ENCODE measurements at places on chromosomes 12 and 14.

- no peak for DNase-seq
Measured at GRCh38 chr12:66058554-66058953, 72.0 kb downstream of the LLPH start.

DNA sequence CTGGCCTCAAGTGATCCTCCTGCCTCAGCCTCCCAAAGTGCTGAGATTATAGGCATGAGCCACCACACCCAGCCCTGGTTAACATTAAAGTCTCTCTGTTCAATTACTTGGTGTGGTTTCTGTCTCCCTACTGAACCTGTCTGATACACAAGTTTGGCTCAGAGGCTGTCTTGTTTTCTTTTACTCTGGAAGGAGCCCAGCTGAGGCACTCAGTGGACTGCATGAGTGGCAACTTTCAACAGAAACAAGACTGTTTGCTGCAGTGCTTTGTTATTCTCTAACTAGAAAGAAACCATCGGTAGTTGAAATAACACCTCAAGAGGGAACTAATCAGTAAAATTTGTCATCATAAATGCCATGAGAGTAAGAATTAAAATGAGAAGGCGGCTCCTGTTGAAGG is 238.7 kb downstream of the FOXN3 start:
- no peak for DNase-seq

DNA sequence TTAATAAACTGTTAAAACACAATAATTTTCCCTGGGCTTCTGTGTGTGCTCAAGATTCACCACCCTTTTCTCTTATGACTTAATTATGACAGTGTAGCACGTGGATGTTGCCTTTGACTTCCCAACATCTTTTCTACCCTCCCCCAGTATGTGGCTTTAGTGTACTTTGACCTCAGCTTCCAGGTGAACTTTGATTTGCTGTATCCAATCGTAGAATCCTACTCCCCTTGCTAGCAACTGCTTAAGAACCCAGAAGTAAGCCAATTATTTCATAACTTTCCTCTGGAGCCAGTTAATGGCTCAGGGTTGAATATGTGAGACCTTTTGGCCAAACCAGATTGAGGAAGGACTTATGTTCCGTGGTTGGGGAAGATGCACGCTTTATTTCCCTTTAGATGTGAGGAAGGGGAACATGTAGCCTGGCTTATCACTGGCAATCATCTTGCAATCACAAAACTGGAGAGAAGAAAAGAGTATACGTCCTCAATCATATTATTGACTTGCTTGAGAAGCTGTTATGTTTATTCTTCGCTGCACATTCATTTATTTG is 259.6 kb upstream of the ATP2B1 start:
- DNase-seq: no peak

DNA sequence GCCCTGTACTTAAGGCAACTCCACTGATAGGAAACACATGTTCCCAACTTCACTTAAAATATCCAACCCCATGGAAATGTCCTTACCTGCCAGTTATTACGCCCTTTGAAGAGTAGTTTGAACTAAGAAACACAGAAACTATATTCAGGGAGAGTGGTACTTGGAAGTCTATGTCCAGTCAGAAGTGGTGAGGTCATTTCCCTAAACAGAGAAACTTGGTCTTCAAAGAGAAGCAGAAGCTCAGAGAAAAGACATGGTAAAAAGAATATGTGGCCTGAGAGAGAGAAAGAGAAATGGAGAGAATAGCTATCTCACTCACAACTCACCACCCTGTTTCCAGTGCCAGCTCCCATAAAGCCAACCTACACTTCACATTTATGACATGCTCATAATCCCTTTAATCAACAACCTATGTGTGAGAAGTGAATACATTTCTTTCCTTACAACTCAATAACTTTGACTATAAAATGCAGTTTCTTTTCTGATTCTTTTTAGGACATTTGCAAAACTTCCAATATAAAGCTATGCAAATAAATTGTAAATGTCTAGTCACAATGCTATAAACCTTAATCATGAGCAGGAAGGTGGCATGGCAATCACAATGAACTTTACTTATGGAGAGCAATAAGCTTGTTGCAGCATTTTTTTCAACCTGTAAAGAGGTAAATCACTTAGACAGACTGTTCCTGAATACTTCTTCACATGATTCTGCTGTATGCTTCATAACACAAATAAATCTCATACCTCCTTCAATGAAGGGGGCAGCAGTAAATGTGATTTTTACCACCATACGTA is 67.1 kb downstream of the CPNE8 start:
- no peak for DNase-seq

- DNase-seq: no peak
Measured at GRCh38 chr12:3129301-3130056, 52.3 kb downstream of the TSPAN9 start.

GRCh38 chr14:92673601-92674150 is 74.8 kb downstream of the LGMN start:
- DNase-seq: no peak

GRCh38 chr12:68959143-68959858 is 26.3 kb upstream of the CPM start:
- DNase-seq: no peak

DNA sequence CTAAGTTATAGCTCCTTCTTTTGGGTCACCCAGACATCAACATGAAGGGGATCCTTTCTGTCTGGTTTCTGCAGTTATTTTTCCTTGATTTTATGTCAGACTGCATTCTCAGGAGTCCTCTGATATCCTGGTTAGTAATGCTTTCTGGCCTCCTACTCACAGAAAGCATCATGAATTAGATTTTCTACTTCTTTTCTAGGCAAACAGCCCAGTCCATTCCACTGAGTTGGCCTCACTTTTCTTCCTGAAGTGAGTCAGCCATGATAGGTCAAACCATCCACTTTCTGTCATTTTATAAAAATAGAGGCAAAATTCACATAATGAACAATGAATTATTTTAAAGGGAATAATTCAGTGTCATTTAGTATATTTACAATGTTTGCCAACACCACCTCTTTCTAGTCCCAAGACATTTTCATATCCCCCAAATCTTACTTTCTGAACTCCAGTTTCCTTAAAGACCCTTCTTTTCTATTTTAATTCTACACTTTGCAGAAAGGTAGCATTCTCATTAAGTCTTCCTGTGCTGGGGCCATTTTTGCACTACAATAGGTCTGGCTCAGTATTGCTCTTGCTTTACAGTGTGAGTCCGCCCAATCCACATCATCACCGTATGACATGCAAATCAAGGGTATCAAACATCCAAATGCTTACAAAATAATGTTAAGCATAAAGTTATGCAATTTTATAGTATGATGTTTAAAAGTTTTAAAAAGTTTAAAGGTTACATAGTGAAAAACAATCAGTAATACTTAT is 95.1 kb downstream of the UNC79 start:
- DNase-seq: no peak

- DNase-seq: no peak
Measured at GRCh38 chr14:52998376-52999015, 47.6 kb upstream of the FERMT2 start.

- no peak for DNase-seq
Measured at GRCh38 chr12:5511644-5512600, 80.0 kb downstream of the NTF3 start.

- no peak for DNase-seq
Measured at GRCh38 chr14:72715850-72716228, 178.1 kb downstream of the DPF3 start.

DNA sequence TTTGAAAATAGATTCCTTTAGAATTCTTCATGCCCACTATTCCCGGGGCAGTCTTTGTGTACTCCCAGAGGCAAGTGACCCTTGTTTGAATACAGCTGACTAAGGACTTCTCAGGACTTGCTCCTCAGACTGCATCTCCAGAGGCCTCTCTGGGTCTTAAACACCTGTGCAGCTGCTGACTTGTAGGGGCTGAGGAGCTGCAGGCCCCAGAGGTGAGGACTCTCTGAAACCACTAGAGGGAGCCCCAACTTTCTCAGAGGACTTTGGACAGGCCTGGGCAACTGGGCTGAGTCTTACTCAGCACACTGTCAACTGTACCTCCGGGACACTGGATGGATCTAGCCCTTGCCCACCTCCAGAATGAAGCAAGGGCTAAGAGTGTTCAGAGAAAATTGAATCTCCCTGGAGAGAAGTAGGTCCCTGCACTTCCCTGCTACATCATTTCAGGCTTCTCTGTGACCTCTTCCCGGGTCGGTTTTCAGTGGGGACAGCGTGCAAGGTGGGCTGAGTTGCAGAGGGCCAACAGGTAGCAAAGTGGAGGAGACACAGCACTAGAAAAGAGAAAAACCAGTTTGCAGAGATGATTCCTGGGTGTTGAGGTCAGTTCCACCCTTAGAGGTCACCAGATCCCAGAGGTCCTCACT is 164.6 kb downstream of the TMEM117 start:
- no peak for DNase-seq

- DNase-seq: no peak
Measured at GRCh38 chr12:57888409-57889157, 42.1 kb upstream of the CTDSP2 start.

GRCh38 chr12:27277846-27278260 is 33.8 kb downstream of the STK38L start:
- no peak for DNase-seq

DNA sequence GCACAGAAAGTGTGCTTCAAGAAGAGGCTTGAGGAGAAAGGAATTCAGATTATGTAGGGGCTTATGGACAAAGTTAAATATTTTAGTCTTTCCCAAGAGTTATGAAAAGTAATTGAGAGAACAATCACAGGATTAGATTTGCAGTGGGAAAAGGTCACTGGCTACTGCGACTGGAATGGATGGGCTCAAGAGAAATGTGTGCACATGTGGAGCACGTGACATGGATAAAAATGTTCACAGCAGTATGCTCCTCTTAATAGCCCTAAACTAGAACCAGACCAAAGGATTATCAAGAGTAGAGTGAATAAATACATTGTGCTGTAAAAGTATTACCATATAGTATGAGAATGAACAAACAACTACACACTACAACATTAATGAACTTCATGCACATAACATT is 78.1 kb downstream of the ABCD2 start:
- no peak for DNase-seq

DNA sequence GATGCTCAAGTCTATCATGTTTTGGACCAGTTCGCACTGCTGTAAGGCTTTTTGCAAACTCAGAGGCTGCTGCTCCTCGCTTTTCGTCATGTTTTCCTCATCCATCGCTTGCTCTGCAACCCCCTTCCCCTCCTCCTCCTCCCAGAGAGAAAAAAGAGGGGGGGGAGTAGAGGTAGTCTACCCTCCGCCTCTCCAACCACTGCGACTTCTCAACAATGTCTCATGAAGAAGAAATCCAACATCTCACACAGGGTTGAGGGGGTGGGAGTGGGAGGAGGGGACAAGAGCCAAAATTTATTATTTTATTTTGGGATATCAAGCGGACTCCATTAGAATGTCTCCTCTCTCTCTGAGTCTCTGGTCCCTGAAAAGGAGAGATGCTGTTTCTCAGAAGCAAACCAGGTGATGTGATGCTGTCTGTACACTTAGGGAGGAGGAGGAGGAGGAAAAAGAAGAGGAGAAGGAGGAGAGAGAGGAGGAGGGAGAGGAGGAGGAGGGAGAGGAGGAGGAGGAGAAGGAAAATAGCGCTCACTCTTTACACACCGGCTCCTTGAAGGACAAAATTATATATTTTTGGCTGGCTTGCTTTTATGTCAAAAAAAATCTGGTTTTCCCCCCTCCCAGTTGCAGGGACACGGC is 520 bp downstream of the KSR2 start:
- DNase-seq: no peak

- DNase-seq: no peak
Measured at GRCh38 chr12:54227376-54227775, 38.6 kb upstream of the SMUG1 start.

GRCh38 chr12:92041742-92042141 is 103.9 kb downstream of the BTG1 start:
- no peak for DNase-seq

DNA sequence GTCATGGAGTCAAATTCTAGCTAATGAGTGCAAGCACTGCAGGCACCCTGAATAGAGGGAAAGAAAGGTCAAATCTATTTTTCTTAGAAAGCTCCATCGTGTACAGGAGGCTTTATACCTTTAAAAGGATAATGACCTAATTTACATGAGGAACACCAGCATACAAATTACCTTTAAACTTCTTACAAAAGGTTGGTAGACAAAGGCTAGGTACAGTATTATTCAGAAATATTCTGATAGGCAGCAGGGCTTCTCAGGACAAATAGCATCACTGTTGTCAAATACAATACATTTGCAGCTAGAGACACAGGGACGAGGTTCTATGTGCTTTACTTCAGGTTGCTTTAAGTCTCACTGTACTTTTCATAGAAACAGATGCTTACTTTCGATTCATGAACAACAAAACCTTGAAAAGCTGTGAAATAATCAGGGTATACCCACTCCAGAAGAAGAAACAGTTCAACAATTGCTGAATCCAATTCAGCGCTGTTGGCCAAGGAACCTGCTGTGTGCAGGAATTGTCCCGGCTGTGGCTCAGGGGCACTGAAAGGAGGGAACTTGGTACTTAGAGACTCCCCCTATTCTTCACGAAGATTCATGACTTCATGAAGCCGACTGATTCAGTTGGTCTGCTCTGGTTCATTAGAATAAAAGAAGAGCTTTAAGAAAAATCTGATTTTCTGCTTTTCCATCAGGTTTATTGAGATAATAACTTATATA is 252.9 kb downstream of the PRKD1 start:
- no peak for DNase-seq

DNA sequence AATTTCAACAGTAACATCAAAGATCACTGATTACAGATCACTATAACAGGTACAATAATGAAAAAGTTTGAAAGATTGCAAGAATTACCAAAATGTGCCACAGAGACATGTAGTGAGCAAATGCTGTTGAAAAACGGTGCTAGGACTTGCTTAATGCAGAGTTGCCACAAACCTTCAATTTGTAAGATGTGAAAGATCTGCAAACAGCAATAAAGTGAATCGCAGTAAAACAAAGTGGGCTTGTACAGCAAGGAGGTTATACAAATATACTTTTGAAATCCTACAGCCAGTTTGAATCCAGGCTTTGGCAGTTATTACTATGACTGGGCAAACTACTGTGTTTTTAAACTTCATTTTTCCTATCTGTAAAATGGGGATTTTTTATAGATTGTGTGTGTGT is 1.0 kb upstream of the PLEKHA5 start:
- no peak for DNase-seq

- no peak for DNase-seq
Measured at GRCh38 chr12:120012067-120012621, 23.1 kb downstream of the BICDL1 start.

- no peak for DNase-seq
Measured at GRCh38 chr14:92534932-92535643, 21.5 kb downstream of the RIN3 start.

- DNase-seq: no peak
Measured at GRCh38 chr12:66623455-66623854, 55.4 kb downstream of the GRIP1 start.

- no peak for DNase-seq
Measured at GRCh38 chr12:68270358-68270757, 17.0 kb upstream of the IL22 start.

GRCh38 chr14:23414254-23414653 is 6.2 kb upstream of the MYH6 start:
- DNase-seq: no peak

Measured in activated T-helper 1 cell treated with anti-CD3 and anti-CD28 coated beads, Interleukin-2, amount 50 U/mL, for 16 hours (primary cell).